ENCODE measurements at places on chromosomes 1 and 21.

DNA sequence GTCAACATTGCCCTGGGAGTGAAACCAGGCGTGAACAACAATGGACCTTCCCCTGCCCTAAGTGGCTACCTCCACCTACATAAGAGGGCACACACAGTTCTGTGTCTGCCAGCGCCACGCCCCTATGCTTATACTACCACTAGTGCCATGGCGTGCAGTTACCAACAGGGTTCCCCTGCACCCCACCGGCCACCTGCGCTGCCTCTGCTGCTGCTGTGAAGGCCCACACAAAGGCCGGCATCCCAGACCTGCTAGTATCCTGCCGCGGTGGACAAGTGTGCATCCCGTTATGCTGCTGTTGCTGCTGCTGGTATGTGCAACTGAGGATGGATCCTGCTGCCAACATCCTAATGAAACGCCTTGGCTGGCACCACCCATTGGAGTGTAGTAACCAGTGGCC is 75.7 kb downstream of the INTS7 start:
- DNase-seq = no peak

GRCh38 chr1:48697066-48697707 is 79.5 kb downstream of the BEND5 start:
- DNase-seq = peak; percentile 61

DNA sequence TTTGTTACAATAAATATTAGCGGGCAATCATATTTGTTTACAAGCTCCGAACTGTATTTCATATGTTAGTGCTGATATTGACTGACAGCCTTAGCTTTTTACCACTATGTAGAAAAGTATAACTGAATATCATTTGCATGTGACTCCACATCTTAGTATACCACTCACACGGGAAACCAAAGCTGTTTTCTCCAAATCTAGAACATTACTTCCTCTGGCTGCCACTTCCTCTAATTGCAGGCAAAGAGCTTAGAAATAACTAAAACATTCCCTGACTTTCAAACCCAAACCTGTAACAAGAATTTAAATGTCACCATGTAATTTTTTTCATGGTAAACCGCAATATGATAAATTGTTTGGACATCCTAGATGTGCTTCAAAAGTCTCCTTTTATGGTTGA is 174.7 kb downstream of the LBR start:
- DNase-seq = no peak

- peak; percentile 68 for DNase-seq
Measured at GRCh38 chr1:87902830-87903229, 574.1 kb downstream of the LMO4 start.

- DNase-seq = no peak
Measured at GRCh38 chr1:109047339-109047738, 5.4 kb upstream of the WDR47 start.

DNA sequence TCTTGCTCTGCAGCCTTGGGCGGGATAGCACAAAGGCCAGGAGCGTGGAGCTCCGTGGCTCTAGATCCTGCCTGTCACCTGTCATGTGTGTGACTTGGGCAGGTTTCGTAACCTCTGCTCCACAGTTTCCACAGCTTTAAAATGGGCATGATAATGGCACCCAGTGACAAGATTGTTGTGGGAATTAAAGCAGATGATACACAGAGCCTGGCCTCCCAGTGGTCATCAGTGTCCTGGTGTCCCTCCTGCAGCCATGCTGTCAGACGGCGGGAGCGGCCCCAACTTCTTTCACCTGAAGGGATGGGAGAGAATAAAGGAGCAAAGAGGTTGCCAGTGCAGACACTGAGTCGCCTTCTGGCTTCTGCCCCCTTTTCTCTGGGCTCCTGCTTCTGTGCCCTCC is 61.5 kb downstream of the SLC37A1 start:
- DNase-seq = no peak

GRCh38 chr1:178650934-178651511 is 74.0 kb upstream of the RALGPS2 start:
- no peak for DNase-seq

GRCh38 chr1:234971586-234972297 is 156.9 kb downstream of the TOMM20 start:
- no peak for DNase-seq

GRCh38 chr1:62706985-62707743 is 19.0 kb upstream of the DOCK7 start:
- no peak for DNase-seq

GRCh38 chr1:118821801-118822200 is 166.3 kb downstream of the TBX15 start:
- no peak for DNase-seq

- DNase-seq = no peak
Measured at GRCh38 chr1:209383422-209383821, 200.1 kb upstream of the CAMK1G start.

GRCh38 chr1:183932412-183932811 is 105.1 kb downstream of the COLGALT2 start:
- no peak for DNase-seq

DNA sequence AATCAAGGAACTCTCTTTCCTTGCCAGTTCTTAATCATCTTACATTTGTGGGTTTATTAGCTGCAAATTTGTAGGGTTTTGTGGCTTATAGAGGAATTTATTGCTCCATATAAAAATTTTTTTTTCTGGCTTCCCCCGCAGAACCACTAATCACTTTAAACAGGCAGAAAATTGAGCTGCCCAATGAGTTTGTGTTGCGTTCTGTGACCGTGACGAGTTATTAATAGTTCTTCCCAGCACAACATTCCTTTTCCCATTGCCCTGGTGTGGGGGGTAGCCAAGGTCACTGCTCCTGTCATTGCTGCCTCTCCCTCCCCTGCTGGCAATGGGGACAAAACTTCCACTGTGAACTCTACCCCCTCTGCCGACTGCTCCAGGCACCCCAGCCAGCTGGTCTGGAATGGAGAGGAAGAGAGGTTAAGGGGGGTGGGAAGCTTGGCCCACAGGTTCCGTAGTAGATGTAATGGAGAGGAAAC is 55.1 kb downstream of the UBE2T start:
- DNase-seq = no peak

DNA sequence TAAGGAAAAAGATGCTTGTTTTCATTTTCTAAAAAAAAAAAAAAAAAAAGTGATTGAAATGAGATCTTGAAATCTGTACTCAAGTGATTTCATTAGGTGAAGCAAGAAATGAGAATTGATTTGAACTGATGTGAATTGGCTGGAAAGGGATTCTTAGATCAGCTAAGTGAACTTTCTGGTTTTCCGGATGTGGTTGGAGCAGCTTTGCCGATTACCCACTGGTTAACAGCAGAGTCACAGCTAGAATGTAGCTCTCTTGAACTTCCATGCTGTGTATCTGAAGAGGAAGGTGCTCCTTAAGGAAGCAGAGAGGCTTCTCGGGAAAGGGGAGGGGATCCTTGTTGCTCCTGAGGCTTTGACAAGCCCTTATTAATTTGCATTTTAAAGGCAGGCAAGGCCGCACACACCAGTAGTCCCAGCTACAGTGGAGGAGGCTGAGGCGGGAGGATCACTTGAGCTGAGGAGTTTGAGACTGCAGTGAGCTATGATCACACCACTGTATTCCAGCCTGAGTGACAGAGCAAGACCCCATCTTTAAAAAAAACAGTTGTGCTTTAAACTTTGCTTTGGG is 28.7 kb upstream of the PWP2 start:
- DNase-seq = no peak

- DNase-seq = no peak
Measured at GRCh38 chr1:216960716-216961115, 237.5 kb upstream of the ESRRG start.

GRCh38 chr1:15739259-15739658 is 3.0 kb upstream of the TMEM82 start:
- no peak for DNase-seq

DNA sequence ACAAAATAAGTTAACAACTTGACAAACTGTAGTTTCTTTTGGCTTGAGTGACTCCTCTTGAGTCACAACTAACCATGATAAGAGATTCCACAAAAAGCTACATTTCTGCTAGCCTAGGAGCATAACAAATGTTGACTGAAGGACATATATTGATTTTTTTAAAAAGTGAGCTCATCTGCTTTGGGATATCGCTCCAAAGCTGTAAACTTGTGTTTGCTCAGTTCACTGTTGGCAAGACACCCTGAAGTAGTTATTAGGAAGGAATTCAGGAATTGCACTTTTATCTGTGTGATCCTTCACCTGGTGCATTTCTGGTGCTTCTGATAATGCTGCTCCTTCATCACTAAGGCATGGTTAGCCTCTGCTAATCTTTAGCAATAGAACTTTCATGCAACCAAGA is 23.7 kb downstream of the RWDD3 start:
- DNase-seq = no peak

DNA sequence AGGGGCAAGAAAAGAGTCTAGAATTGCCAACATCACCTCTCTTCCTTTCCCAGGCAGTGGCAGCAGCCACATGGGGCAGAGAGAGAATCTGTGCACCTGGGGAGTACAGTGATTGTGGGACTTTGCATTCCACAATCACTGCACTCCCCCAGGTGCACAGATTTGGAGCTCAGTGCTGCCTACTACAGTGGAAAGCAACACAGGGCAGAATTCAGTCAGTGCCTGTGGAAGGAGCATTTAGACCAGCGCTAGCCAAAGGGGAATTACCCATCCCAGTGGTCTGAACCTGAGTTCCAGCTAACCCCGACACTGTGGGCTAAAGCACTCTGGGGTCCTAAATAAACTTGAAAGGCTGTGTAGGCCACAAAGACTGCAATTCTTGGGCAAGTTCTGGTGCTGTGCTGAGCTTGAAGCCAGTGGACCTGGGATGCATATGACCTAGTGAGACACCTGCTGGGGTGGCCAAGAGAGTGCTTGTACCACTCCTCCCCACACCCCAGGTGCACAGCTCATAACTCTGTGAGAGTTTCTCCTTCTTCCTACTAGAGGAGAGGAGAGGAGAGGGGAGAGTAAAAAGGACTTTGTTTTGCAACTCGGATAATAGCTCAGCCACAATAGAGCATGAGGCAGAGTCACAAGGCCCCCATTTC is 50.3 kb downstream of the NUP210L start:
- no peak for DNase-seq

All from hematopoietic multipotent progenitor cell treated with erythropoietin and hydrocortisone succinate and interleukin-3 and kit ligand, for 8 days (in vitro differentiated cells).